ENCODE measurements at places on chromosomes 5 and 9. TPM values are rescaled to one million over a fixed set of nuclear protein-coding genes. Genes with fewer than 3 reads are reported as not detected.

DNA sequence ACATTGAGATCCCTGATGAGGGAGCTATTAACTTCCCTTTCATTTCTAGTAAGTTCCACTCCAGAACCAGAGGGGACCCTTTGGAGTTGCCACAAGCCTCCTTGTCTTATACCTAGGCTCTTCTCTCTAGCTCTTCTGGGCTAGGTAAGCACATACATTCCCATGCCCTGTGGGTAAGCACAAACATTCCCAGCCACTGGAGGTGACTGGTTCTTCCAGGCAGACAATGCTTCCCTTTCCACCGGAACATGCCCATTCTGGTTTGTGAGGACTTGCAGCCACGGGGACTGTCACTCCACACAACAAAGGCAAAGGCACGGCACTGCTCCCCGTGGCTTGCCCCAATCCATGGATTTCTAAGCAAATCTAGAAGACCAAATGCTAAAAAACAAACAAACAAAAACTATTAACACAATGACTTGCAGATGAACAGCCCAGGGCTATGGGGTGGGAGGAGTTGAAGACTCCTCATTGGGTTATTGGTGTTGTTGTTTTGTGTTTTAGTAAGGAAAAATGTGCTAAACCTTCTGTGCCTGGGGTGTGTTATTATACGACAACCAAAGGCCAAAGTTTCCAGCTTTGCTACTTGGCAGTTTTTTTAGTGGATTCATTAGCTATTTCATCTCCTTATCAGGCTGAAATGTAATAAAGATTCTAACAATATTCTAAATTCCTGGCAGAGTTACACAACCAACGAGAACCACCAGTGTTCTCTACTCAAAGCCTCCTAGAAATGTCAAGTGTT is 276.2 kb downstream of the SYK start:
- DNase-seq, result no peak

DNA sequence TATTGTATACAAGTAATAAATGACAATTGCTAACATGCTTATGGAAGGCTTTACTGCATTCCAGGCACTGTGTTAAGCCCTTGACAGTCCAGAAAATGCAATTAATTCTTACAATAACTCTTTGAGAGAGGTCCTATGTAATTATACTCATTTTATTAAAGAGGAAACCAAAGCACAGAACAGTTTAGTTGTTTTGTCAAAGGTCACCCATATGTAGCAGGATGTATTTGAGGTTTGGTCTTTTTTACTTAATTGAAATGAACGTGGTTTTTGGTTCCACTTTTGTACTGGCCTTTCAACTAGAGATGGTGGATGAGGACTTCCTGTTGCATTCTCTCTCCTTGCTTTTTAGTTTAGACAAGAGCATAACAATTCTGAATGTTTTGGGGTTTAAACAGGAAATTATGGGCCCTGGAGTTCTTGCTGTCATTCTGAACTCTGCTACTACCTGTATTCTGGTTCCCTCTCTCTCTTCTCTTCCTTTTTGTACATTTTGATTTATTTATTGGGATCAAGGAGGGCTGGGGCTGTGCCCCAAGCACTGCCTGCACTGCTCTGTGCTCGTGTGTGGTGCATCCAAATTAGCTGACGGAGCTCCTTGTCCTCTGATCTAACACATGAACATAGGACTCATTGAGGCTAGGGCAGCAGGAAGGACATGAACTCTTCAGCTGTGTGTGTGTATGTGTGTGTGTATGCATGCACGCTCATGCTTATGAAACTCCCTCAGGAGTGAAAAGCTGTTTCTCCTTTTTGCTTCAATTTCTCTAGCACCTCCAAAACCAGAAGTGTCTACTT is 47.4 kb downstream of the SLC28A3 start:
- no peak for DNase-seq

Gene ZNF622
- polyA plus RNA-seq, result 22.9 TPM

DNA sequence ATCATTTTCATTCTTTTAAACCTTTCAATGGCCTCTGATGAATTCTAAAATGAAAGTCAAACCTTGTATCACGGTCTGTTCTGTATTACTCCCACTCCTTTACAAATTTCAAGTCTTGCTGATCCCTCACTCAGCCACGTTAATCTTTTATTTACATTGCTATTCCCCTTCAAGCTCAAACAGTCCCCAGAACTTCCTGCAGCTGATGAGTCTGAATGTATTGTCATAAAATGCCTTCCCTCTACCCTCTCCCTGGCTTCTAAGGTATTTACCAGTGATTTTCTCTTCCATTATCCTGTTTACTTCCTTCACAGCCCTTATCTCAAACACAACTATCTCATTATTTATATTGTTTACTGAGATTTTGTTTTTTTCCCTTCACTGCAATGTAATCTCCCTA is 562.3 kb upstream of the C9orf72 start:
- no peak for DNase-seq

- DNase-seq, result peak; percentile 14
Measured at GRCh38 chr9:75197561-75197960, 109.2 kb downstream of the OSTF1 start.

- DNase-seq, result no peak
Measured at GRCh38 chr5:178486239-178486641, 104.0 kb downstream of the COL23A1 start.

- no peak for DNase-seq
Measured at GRCh38 chr9:114503522-114504340, 1.5 kb downstream of the WHRN start.

- DNase-seq, result no peak
Measured at GRCh38 chr9:131739959-131740648, at the start of gene RAPGEF1. TSS of gene RAPGEF1 (minus strand) at chr9:131740076. CDS start at chr9:131739830, 246 bp downstream.

DNA sequence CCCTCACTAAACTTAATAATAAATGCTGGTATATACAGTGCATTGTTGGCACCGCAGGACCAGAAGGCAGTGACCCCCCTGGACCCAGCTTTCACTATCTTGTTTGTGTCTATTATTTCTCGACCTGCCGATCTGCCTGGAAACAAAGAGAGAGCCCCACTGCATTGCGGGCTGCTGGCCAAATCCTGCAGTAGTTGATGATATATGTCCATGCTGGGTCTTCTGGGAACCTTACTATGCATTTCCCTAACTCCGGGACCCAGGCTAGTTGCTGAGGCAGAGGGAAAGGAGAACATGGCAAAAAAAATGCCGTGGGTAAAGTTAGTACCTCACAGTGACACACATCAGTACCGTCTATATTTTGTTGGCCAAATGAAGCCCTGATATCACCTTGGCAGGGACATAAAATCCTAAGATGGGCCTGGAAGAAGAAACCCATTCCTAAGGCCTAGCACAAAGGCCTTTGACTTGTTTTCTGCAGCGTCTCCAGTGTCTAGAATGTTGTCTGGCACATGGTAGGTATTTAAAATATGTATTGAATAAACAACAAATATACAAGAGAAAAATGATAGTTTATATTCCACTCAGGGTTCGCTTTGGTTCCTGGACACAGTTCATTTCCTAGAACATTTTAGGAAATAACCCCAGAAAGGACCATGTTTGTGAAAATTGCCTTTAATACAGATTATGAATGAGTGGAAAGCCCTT is 46.1 kb downstream of the NMUR2 start:
- peak; percentile 13 for DNase-seq

DNA sequence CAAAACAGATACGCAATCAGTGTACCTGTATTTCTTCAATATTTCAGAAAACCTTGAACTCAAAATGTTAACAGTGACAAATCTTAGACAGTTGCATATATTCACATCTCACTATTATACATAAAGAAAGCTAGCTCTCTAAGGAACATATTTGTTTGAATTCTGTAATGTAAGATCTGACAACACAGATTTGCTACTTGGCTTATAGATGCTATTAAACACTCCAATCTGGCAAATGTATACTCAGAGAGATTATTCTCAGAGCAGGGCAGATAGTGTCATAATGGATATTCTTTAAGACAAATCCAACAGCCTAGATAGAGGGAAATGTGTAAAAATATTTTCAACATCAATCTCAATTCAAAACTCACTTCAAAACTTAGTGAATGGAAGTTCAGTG is 794.5 kb upstream of the CDH9 start:
- DNase-seq, result no peak

Gene F2RL2
- 0.71 TPM for polyA plus RNA-seq

GRCh38 chr9:130352586-130353285 is 87.2 kb downstream of the HMCN2 start:
- DNase-seq, result no peak

DNA sequence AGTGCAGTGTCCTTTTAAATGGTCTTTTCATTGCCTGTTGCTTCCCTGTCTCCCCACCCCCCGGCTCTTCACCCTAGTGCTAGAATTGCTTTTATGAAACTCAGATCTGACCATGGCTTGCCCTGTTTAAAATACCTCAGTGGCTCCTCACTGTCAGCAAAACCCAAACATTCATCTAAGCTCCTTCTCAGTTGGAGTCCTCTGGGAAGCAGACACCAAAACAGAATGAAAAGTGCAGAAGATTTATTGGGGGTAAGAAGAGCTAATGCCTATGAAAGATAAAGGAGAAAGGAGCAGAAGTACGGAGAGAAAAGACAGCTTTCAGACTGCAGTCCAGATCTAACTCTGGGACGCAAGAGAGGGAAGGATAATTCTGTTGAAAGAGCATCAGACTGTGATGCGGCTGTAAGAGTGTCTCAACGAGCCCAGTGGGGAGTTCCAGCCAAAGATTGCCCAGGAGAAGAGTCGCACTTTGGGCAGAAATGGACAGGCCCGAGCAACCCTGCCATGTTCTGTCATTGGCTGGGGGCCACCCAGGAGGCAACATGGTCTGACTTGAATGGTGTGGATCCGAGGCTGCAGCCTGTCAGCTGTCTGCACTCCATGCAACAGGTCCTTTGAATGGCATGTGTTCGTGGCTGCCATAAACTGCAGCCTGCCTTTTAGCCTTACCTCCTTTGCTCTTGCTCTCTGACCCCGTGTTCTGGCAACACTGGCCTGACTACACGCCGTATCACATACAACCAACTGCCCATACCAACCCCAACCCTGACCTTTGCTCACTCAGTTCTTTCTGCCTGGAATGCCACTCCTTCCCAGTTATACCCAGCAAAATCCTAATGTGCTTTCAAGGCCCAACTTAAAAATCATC is 55.9 kb downstream of the IRF1 start:
- no peak for DNase-seq

Measured in left kidney (tissue), 8 donors.